Chondrocyte (in vitro differentiated cells): ENCODE measurements at places on chromosomes 4 and X. TPM values are rescaled to one million over a fixed set of nuclear protein-coding genes. Genes with fewer than 3 reads are reported as not detected.
A peak's percentile ranks its signal among the peaks of the same experiment; 100 is the strongest.

- DNase-seq: no peak
- no peak overlapping the region for H3K27ac ChIP-seq
These were observed 2.1 kb downstream of the JAKMIP1 start for GRCh38 chr4:6198278-6198677.

GRCh38 chr4:101115887-101116286 lies 231.4 kb downstream of the PPP3CA start:
- no peaks in the 10 kb centered on the region for H3K36me3 ChIP-seq
- no peaks in the 10 kb centered on the region for H3K27me3 ChIP-seq

DNA sequence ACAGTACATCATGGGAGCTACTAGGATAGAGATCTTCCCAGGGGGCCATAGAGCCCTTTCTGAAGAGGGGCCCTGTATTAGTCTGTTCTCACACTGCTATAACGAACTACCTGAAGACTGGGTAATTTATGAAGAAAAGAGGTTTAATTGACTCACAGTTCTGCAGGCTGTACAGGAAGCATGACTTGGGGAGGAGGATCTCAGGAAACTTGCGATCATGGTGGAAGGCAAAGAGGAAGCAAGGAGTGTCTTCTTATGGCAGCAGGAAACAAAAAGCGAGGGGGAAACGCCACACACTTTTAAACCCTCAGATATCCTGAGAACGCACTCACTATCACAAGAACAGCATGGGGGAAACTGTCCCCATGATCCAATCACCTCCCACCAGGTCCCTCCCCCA lies 4.2 kb upstream of the SLC9A6 start:
- peaks cover 8% of the 10 kb centered on the region for H3K4me1 ChIP-seq
- H3K4me3 ChIP-seq: no peak overlapping the region
- DNase-seq: no peak
- H3K27ac ChIP-seq: no peak overlapping the region
- H3K27me3 ChIP-seq: no peaks in the 10 kb centered on the region
- H3K36me3 ChIP-seq: no peaks in the 10 kb centered on the region

GRCh38 chrX:1274786-1275185 lies 6.2 kb downstream of the CSF2RA start:
- no peaks in the 10 kb centered on the region for H3K36me3 ChIP-seq
- no peak overlapping the region for H3K27ac ChIP-seq
- H3K4me3 ChIP-seq: no peak overlapping the region

DNA sequence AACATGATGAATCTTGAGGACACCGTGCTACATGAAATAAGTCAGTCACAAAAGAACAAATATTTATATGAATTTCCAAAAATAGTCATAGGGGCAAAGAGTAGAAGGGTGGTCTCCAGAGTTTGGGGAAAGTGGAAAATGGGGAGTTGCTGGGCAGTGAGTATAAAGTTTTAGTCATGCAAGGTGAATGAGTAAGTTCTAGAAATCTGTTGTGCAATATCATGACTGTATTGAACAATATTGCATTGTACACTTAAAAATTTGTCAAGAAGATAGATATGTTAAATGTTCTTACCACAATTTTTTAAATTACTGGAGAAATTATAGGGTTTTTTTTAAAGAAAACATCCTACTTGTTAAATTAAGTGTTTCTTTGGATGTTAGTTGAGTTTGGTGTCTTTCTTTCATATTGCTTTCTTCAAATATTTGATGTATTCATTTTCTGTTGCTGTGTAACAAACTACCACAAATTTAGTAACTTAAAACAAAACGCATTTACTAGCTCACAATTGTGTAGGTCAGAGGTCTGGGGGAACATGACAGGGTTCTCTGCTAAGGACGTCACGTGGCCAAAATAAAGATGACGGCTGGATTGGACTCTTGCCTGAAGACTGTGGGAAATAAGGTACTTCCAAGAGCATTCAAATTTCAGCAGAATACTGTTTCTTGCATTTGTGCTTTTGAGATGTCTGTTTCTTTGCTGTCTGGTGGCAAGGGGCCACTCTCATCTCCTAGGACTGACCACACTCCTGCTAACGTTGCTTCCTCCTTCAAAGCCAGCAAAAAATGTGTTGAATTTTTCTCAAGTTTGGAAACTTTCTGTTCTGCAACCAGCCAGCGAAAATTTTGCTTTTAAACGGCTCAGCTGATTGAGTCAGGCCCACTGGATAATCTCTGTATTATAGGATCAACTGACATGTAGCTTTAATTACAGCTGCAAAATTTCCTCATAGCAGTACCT lies 76.7 kb downstream of the CPEB2 start:
- no peak overlapping the region for H3K27ac ChIP-seq
- H3K4me1 ChIP-seq: peaks cover 6% of the 10 kb centered on the region
- H3K27me3 ChIP-seq: no peaks in the 10 kb centered on the region
- no peak overlapping the region for H3K4me3 ChIP-seq

- H3K36me3 ChIP-seq: no peaks in the 10 kb centered on the region
- peak overlapping the region; percentile 75 for H3K27ac ChIP-seq
- no peak overlapping the region for H3K4me3 ChIP-seq
- H3K4me1 ChIP-seq: peaks cover 55% of the 10 kb centered on the region
These were observed 50.0 kb downstream of the LUZP4 start for GRCh38 chrX:115339441-115340025.

- H3K27me3 ChIP-seq: peaks cover 17% of the 10 kb centered on the region
- H3K4me1 ChIP-seq: no peaks in the 10 kb centered on the region
- no peak overlapping the region for H3K4me3 ChIP-seq
These were observed 11.9 kb downstream of the HTT-AS start for GRCh38 chr4:3062471-3062870.

DNA sequence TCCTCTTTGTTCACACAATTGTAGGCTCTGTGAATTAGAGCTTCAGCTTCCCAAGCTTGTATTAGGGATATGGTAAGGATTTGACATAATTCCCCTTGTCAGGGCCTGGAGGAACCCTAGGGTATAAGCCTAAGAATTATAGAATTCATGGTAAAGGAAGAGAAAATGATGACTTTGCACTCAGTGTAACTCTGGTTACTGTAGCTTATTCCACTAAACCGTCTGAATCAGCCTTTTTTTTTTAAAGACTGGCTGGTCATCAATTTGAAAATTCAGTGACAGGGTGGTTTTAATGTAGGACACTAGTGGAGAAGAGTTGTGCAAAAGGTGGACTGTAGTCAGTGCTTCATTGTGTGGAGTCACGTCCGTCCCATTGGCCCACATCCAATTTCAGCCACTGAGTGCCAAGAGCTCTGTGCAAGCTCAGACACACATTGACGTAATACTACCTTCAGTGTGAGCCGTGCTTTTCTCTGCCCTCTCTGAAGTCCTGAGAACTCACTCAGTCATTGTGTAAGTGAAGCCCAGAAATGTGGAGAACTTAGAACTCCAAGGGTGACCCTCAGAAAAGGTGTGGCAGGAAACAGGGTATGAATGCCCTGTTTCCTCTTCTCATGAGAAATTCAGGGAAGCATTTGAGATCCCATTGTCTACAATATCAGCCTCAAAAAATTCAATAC lies 449.8 kb downstream of the C4orf33 start:
- H3K4me1 ChIP-seq: peaks cover 11% of the 10 kb centered on the region
- no peaks in the 10 kb centered on the region for H3K27me3 ChIP-seq
- H3K27ac ChIP-seq: no peak overlapping the region
- no peak for DNase-seq

DNA sequence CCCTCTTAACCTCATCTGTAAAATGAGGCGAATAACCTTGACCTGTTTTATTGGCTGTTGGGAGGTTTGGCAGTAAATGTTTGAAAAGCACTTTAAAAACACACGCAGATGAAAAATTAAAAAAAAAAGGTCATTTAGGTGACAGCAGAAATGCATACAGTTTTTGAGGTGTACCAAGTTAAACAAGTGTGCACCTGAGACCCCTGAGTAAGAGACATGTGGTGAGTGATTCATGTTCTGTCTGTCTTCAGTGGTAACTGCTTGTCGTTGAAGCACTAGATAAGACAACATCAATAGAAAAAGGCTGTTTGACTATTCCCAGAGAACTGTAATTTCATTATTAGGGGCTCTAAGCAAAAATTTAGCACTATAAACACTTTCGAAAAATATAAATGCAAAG lies 608.4 kb upstream of the PITX2 start:
- H3K27ac ChIP-seq: no peak overlapping the region
- no peak overlapping the region for H3K4me3 ChIP-seq
- H3K4me1 ChIP-seq: no peaks in the 10 kb centered on the region
- H3K27me3 ChIP-seq: peaks cover 10% of the 10 kb centered on the region

- no peak for DNase-seq
- H3K4me3 ChIP-seq: no peak overlapping the region
- H3K27ac ChIP-seq: no peak overlapping the region
- no peaks in the 10 kb centered on the region for H3K36me3 ChIP-seq
These were observed 542.7 kb downstream of the FAM133A start for GRCh38 chrX:94216738-94217137.

DNA sequence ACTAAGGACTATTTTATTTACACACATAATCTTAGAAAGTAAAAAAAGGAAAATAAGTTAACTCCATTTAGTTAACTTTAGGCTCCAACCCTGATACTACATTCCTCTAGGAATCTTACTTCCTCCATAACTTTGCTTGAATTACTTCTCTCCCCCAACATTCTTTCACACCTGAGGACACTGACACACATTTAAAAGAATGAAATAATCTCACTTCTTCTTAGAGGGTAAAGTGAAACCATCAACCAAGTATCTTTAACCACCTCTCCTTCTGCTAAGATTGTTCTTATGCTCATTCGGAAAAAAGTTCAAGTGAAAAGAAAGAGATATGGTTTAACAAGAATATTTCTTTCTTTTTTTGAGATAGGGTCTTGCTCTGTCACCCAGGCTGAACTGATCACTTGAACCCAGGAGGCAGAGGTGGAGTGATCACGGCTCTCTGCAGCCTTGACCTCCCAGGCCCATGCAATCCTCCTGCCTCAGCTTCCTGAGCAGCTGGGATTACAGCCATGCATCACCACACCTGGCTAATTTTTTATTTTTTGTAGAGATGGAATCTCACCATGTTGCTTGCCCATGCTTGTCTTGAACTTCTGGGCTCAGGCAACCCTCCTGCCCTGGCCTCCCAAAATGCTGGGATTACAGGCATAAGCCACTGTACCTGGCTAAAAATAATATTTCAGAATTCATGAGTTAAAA lies 28.5 kb downstream of the SLC25A4 start:
- H3K4me3 ChIP-seq: no peak overlapping the region
- no peak for DNase-seq
- H3K36me3 ChIP-seq: peaks cover 14% of the 10 kb centered on the region
- no peaks in the 10 kb centered on the region for H3K27me3 ChIP-seq
- H3K4me1 ChIP-seq: peaks cover 11% of the 10 kb centered on the region

GRCh38 chrX:84046403-84046984 lies 141.5 kb downstream of the RPS6KA6 start:
- H3K4me1 ChIP-seq: no peaks in the 10 kb centered on the region
- H3K36me3 ChIP-seq: no peaks in the 10 kb centered on the region
- DNase-seq: peak; percentile 30
- no peak overlapping the region for H3K27ac ChIP-seq

DNA sequence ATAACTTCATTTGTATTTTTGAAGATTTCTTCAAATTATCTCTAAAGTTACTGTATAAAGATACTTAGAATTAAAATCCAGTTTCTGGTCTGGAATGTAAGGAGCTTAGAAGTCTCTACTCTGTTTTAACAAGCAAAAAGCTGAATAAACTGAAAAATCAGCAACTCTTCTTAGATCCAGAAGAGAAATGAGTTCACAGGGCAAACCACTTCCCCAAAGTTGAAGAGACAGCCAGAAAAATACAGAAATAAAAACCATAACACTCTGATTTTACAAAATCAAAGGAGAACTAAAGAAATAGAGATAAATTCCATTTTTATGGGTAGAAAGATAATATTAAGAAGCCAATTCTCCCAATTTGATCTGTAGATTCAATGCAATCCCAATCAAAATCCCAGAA lies 1166.8 kb downstream of the ADGRL3 start:
- no peak for DNase-seq
- H3K27me3 ChIP-seq: peaks cover 3% of the 10 kb centered on the region
- no peaks in the 10 kb centered on the region for H3K36me3 ChIP-seq
- H3K27ac ChIP-seq: no peak overlapping the region

GRCh38 chrX:111254896-111255693 lies 15.2 kb downstream of the CAPN6 start:
- no peak overlapping the region for H3K27ac ChIP-seq
- no peak overlapping the region for H3K4me3 ChIP-seq
- no peak for DNase-seq
- H3K36me3 ChIP-seq: no peaks in the 10 kb centered on the region
- peaks cover 3% of the 10 kb centered on the region for H3K27me3 ChIP-seq
- no peaks in the 10 kb centered on the region for H3K4me1 ChIP-seq

GRCh38 chr4:78661921-78662521 lies 110.5 kb downstream of the ANXA3 start:
- peak overlapping the region; percentile 57 for H3K27ac ChIP-seq
- H3K4me3 ChIP-seq: no peak overlapping the region
- DNase-seq: no peak
- H3K36me3 ChIP-seq: peaks cover 1% of the 10 kb centered on the region

GRCh38 chr4:81816031-81816761 lies 344.5 kb upstream of the RASGEF1B start:
- H3K27me3 ChIP-seq: peaks cover 6% of the 10 kb centered on the region
- peaks cover 15% of the 10 kb centered on the region for H3K4me1 ChIP-seq
- no peak overlapping the region for H3K27ac ChIP-seq
- H3K36me3 ChIP-seq: peaks cover 1% of the 10 kb centered on the region
- no peak for DNase-seq

- DNase-seq: no peak
- H3K27ac ChIP-seq: no peak overlapping the region
- no peaks in the 10 kb centered on the region for H3K36me3 ChIP-seq
- H3K4me1 ChIP-seq: no peaks in the 10 kb centered on the region
- peaks cover 6% of the 10 kb centered on the region for H3K27me3 ChIP-seq
- H3K4me3 ChIP-seq: no peak overlapping the region
These were observed 325.0 kb upstream of the HAND2 start for GRCh38 chr4:173855015-173855414.

GRCh38 chr4:156571146-156571545 lies 400.5 kb downstream of the PDGFC start:
- no peak for DNase-seq
- H3K27me3 ChIP-seq: no peaks in the 10 kb centered on the region
- no peaks in the 10 kb centered on the region for H3K36me3 ChIP-seq
- no peak overlapping the region for H3K27ac ChIP-seq

GRCh38 chr4:26471890-26472289 lies 18.4 kb downstream of the CCKAR start:
- DNase-seq: no peak
- H3K4me3 ChIP-seq: no peak overlapping the region
- H3K27ac ChIP-seq: no peak overlapping the region
- peaks cover 3% of the 10 kb centered on the region for H3K27me3 ChIP-seq
- no peaks in the 10 kb centered on the region for H3K4me1 ChIP-seq

DNA sequence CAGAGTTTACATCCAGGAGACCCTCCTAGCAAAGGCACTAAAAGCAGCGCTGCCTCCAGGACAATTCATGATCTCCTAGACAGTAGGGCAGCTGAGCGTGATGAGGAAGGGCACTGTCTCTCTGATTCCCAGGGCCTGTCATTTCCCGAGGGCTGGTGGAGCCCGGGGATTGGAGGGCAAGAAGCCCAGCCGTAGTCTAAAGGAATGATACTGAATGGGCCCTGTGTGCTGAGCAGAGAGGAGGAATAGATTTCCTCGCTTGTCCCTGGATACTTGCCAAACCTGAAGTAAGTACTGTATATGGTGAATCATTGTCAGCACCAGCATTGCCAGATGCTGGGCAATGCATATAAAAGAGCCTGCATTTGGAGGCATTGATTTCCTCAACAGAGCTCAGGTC lies 88.0 kb upstream of the SLITRK2 start:
- no peaks in the 10 kb centered on the region for H3K27me3 ChIP-seq
- no peak for DNase-seq
- H3K27ac ChIP-seq: peak overlapping the region; percentile 33

MAGEC3 gene
- total RNA-seq: not detected in 3 replicates

CENPI gene
- 4.6 to 5.7 TPM (median 5.6 TPM) in 3 replicates for total RNA-seq

SMPX gene
- 0.57 to 1.5 TPM in 2 of 3 replicates, not detected in the other for total RNA-seq

CNKSR2 gene
- 1.7 to 4.1 TPM (median 1.8 TPM) in 3 replicates for total RNA-seq

NPY2R gene
- not detected in 3 replicates for total RNA-seq

APLN gene
- total RNA-seq: 0.19 to 1.3 TPM (median 1.1 TPM) in 3 replicates

PABPC1L2A gene
- total RNA-seq: not detected in 3 replicates

LONRF3 gene
- total RNA-seq: 0.07 to 0.10 TPM in 2 of 3 replicates, not detected in the other
